Right lung (tissue), 10 donors: ENCODE measurements at places on chromosomes 2 and 18. TPM values are rescaled to one million over a fixed set of nuclear protein-coding genes. Genes with fewer than 3 reads are reported as not detected.

DNA sequence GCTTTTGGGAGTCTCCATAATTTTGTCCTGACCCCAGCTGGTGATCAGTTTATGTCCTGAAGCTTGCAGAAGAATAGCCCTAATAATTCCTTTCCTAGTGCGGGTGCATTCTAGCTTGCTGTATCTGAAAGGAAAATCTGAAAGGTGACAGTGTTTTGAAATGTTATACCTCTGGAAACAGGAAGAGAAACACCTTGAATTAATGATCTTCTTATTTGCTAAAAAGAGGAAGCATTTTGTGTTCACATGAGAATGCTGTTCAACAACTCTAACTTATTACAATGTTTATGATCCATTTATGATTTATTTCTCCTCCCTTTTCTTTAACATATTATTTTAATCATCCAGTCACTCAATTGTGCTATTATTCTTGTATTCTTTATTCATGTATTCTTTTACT, 66.9 kb upstream of the CAVIN2 start:
- no peak for DNase-seq

GRCh38 chr2:201628545-201628944, 14.8 kb downstream of the TMEM237 start:
- no peak for DNase-seq

DNA sequence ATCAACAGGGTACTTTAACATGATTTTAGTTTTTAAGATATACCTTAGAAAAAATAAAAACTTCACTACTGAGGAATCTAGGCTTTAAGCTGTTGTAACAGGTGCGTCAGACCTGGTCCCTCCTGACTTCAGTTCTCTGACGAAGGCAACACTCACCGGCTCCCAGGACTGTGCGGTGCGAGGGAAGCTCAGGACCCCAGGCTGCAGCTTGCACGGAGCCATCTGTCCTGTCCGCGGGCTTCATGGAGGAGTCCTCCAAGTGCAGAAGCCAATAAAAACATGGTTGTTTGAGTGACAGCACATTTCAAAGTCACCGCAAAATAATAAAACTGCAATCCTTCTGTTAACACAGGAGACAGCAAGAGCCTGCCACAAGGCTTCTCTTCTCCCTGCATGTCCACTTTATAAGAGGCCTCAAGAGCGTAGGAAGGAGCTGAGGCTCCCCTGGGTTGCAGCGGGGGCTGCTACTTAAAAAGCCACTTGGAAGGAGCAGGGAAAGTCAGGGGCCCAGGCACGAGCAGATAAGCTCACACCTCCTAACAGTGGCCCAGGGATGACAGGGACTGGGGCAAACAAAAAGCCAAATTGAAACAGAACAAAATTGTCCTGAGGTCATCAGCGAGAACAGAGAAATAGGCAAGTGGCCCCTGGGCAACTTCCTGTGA, 4.6 kb downstream of the HJURP start:
- no peak for DNase-seq

DNA sequence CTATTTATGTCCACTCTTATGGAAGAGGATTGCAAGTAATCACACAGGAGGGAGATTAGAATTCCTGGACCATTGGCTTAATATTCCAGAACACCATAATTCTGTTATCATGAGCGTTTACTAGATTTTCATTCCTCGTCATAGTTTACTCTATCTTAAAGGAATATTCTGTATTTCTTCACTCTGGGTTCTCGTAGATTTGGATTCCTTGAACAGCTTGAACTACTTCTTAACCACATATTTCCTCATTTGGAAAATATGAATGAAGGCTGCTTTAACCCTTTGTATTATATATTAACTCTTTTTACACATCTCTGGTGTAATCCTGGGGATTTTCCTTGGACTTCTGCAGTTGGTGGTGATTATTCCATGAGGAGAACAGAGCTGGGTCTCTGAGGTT, 46.3 kb upstream of the CCBE1 start:
- peak; percentile 52 for DNase-seq

GRCh38 chr2:222761888-222762287, 90.4 kb downstream of the MOGAT1 start:
- no peak for DNase-seq

- DNase-seq: peak; percentile 49
Measured at GRCh38 chr2:239482778-239483712, 82.2 kb upstream of the HDAC4 start.

DNA sequence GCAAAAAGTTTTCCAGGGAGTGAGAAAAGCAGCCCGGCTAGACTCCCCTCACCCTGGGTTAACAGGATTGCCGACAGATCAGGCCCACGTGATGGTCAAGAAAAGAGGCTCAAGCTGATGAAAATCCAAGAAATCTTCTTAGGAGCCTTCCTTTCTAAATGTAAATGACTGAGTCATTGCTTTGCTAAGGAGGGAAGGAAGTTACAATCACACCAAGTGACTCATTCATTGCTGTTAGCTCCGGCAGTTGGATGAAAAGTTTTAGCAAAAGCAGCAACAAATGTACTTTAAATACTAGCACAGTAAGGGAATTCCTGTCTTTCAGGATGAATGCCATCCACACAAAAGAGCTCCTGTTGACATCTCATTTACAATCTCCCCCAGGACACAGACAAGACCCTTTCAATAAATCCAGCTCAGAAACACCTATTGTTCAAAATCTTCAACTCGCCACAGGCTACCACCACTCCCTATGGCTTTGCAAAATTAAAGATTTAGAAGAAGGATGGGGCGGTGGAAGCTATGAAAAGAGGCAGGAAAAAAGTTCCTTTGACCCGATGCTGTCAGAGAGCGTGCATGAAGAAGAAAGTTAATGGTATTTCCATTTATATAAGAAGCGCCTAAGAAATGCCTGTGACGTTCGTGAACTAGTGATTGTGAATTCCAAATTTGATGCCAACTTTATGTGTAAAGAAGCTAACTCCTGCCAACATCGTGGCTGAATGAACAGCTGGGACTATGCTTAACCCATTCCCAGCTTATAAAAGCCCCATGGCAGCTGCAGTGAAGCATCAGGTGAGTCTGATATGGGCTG, 153.7 kb downstream of the TGIF1 start:
- peak; percentile 89 for DNase-seq

- DNase-seq: no peak
Measured at GRCh38 chr2:193581807-193582206, 1387.1 kb upstream of the TMEFF2 start.

GRCh38 chr2:149863227-149863626, 275.7 kb upstream of the MMADHC start:
- no peak for DNase-seq

DNA sequence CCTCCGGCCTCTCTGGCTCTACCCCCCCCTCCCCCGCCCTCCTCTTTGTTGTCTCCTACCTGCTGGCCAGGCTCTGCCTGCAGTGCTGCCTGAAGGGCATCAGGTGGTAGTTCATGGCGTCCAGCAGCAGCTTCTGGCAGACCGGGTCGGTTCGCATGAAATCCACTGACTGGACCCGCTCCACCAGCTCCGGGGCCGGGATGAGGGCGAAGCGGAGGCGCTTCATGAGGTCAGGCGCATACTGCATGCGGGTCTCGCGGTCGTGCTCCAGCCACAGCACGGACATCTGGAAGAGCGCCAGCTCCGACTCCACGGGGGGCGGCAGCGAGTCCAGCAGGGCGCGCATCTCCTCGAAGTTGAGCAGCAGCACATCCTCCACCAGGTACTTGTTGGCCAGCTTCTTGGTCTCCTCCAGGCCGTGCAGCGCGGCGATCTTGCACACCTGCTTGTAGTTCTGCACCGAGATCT, 3.2 kb downstream of the KLHL14 start:
- no peak for DNase-seq

DNA sequence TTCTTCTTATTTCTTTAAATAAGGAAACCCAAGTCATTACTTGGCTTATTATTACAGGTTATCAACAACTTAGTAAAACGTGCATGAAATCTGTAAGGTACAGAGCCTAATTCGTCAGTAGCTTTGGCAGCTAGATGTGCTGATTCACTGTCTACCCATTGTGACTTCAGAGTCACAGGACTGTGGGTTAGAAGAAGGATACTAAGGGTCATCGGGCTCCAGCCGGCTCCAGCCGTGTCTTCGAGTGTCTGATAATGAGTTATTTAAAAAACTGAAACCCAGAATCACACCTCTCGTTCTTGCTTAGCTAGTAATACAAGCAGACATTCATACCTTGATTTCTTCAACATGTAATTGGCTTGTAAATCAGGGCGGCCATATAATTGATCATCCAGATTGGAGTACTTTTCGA, 170.5 kb downstream of the FMNL2 start:
- DNase-seq: no peak

DNA sequence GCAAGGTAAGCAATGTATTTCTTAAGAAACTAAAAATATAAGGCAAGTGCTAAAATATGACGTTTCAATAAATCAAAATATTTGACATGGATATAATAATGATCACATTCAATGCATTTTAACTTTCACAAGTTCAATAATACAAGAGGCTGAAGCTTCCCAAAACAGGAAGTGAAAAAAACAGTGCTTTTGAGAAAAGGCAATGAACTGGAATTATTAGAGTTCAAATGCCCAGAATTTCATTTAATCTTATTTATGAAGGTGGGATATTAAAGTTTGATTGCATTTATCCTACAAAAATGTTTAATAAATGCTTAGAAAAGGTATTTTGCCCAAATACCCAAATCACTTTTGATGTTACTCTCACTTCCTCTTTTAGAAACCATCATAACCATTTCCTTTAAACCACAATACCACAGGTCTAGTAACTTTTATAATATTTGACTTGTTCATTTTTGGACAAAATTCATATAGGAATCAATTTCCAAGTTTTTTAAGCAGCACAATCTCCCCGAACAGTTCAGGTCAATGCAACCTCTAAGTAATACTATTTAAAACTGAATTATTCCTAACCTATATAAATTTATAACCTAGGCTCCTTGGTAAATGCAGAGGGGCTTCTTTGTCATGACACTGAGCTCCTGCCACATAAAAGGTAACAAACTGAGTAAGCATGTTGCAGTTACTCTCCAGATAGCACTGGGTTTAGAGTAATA, 2.1 kb downstream of the NCKAP1 start:
- DNase-seq: no peak

GRCh38 chr2:150554046-150554445, 66.6 kb upstream of the RND3 start:
- no peak for DNase-seq

CTNNA2 gene
- 0.33 TPM for polyA plus RNA-seq

LYPD6B gene
- 24.0 TPM for polyA plus RNA-seq

ABCG8 gene
- polyA plus RNA-seq: 0.41 TPM

PLEKHB2 gene
- polyA plus RNA-seq: 38.2 TPM

SERPINB11 gene
- polyA plus RNA-seq: not detected

MOGAT1 gene
- polyA plus RNA-seq: not detected

ZC3H6 gene
- 9.4 TPM for polyA plus RNA-seq
